ENCODE measurements at places on chromosomes 2 and 18.

DNA sequence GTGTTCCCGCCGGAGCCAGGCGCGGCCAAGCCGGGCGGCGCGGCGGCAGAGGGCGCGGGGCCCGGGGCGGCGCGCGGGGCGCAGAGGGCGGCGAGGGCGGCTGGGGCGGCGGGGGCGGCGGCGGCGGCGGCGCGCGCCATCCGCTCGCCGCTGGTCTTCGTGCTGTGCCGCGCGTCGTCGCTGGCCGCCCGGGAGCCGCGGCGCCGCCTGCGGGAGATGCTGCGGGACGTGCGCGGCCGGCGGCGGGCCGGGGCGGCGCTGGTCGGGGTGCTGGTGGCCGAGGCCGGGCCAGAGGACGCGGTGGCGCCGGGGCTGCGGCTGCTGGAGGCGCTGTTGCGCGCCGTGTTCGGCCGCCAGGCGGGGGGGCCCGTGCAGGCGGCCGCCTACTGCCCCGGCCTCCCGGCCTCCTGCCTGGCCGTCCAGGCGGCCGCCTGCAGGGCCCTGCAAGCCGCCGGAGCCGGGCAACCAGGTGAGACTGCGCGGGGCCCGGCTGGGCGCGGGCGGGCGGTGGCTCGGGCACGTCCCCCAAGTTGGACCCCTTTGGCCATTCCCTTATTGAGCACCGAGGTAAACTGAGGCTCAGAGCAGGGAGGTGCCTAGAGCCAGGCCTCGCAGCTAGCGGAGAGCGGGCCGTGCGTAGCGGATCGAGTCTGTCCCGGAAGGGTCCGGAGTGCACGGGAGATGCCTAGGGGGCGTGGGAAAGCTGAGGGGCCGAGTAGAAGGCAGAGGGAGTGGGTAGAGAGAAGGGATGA, 584 bp downstream of the C2orf72 start:
- peak; percentile 53 for ATAC-seq

GRCh38 chr2:133434959-133435668, 133.1 kb downstream of the NCKAP5 start:
- peak; percentile 64 for ATAC-seq

DNA sequence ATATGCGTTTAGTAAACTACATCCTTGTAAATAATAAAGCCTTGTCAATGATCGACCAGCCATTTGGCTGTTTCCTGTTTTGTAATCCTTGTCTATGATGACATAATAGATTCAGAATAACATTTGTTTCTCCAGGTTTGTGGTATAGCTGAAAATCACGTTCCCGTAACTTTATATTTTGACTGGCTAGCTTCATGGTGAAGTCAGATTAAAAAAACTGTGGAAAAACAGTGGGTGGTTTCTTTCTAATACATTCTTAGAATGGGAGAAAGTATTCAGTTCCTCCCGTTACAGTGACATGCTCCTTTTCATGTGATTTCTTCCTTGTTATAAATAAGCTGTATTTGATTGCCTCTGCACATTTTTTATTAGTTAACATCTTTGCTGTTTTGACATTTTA, 366.9 kb downstream of the NYAP2 start:
- no peak for ATAC-seq

DNA sequence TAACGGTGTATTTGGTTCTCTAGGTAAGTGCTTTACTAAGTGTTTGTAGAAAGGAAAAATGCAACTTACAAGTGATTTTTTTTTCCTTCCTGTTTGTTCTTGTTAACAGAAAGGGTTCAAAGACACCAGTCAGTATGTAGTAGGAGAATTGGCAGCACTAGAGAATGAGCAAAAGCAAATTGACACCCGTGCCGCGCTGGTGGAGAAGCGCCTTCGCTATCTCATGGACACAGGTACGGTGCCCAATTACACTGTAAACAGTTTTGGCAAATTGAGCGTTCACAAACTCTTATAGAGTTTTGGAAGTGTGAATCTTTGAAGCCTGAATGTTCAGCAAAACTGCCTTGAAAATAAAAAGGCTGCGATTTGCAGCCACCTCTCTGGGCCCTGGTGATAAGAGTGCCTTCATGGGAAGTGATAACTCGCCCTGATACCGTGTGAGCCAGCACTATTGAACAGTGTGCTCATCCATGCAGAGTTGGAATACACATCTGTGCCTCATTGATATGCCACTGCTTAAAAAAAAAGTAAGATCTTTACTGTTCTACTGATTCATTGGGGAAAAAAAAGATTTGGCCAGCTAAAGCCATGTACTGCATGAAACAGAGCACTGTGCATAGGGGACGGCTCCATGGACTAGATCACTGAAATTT, 54.0 kb upstream of the OTX1 start:
- ATAC-seq: no peak

- ATAC-seq: no peak
These were observed 78.3 kb upstream of the ASB18 start for GRCh38 chr2:236342507-236342906.

GRCh38 chr18:27377251-27377650, 192.1 kb upstream of the CHST9 start:
- no peak for ATAC-seq

DNA sequence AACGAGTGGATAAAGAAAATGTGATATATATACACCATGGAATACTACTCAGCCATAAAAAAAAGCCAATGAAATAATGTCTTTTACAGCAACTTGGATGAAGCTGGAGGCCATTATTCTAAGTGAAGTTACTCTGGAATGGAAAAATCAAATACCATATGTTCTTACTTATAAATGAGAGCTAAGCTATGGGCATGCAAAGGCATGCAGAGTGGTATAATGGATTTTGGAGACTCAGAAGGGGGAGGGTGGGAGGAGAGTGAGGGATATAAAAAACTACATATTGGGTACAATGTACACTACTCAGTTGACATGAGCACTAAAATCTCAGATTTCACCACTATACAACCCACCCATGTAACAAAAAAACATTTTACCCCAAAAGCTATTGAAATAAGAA, 1.7 kb upstream of the MSGN1 start:
- ATAC-seq: no peak

Measured in SK-N-SH treated with all-trans-retinoic acid at 6 μM for 48 hours (cell line).